Motor neuron (in vitro differentiated cells): ENCODE measurements at places on chromosomes 4 and X.

DNA sequence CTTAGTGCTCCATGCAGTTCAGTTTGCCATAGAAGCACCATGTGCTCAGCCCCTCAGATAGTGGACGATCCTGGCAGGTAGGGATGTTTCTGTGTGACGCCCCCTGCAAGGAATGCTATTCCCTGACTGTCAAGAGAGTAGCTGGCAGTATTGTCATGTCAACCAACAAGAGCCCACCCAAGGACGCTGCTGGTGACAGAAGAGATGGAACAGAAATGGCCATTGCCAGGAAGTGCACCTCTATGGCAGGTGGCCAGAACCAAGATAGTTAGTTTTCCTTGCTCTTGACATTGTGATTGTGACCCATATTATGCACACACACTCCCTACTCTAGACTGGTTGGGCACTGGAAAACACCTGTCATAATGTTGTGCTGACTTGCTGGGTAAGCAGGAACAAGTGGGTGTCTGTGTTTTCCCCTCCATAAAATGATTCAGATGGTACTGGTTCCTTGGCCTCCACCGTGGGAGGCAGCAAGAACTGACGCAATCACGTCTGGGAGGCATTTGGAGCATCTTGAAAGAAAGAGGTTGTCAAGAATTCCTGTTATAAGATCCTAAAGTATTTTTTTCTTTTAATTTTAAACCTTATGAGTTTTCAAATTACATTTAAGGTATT lies 507.9 kb downstream of the MID1IP1 start:
- ATAC-seq: no peak

- no peak for ATAC-seq
Observed at GRCh38 chrX:11890836-11891514, 132.9 kb downstream of the MSL3 start.

DNA sequence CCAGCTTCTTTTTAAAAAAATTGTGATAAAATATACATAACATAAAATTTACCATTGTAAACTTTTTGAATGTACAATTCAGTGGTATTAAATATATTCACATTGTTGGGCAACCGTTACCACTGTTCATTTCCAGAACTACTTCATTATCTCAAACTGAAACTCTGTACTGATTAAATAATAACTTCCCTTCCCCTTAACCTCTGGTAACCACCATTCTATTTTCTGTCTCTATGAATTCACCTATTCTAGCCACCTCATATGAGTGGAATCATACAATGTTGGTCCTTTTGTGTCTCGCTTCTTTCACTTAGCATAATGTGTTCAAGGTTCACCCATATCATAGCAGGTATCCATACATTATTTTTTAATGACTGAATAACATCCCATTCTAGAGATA lies 8.3 kb downstream of the GPR50 start:
- ATAC-seq: no peak

GRCh38 chr4:40555176-40555900 lies 74.3 kb downstream of the RBM47 start:
- no peak for ATAC-seq

DNA sequence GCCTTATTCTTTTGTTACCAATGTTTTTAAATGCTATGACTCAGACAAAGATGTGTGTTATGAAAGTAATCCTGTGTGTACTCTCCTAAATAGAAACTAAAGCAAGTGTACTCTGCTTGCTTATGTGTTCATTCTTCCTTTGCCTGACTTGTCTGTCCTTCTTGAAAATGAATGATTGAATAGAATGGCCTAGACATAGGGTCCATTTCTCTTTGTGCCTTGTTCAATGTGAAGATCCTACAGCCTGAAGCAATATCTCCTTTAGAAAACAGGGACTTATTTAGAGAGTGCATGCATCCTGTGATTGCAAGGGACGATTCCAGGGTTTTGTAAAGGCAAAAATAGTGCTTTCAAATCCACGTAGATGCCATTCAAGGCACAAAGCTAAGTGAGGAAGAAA lies 343.6 kb upstream of the TACR3 start:
- ATAC-seq: no peak

DNA sequence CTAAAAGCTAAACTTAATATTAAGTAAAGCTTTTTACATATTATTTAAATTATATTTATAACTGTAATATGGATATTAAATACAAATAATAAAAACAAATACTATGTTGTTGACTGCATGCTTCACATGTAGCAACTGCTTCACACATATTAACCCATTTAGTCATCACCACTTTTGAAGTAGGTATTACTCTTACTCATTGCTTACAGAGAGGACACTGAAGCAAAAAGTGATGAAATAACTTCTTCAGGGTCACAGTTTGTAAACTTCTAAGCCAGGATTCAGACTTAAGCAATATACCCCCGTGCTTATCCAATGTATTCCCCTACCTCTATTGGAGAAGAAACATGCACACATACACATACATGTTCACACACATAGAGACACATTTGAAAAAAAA lies 166.6 kb downstream of the DKK2 start:
- ATAC-seq: no peak

GRCh38 chr4:77432717-77433417 lies 172.8 kb upstream of the CXCL13 start:
- ATAC-seq: no peak

DNA sequence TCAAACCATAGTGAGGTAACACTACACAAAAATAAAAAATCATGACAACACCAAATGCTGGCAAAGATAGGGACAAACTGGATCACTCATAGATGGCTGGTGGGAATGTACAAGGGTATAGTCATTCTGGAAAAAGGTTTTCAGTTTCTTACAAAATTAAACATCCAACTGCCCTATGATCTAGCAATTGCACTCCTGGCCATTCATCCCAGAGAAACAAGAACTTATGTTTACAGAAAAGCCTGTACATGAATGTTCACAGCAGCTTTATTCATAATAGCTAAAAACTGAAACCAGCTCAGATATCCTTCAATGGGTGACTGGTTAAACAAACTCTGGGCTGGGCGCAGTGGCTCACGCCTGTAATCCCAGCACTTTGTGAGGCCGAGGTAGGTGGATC lies 43.3 kb downstream of the NYX start:
- ATAC-seq: no peak

- ATAC-seq: no peak
Observed at GRCh38 chrX:101785142-101785541, 125.5 kb upstream of the ARMCX2 start.

DNA sequence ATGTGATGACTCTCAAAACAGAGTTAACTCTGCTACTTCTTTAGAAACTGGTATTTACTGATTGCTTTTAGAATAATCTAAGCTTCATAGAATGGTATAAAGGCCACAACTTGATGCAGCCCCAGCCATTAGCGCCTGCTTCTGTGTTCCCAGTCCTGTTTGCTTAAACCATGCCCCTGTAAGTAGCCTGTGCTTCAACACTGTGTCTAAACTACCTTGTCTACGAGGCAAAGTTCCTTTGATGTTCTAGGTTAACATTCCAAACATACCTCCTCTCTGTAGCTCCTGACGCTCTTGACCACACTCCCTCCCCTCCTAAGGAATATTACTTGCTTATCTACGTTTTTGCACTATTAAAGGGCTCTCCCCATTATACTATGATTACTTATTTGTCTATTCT lies 352.5 kb upstream of the ADGRL3 start:
- no peak for ATAC-seq

DNA sequence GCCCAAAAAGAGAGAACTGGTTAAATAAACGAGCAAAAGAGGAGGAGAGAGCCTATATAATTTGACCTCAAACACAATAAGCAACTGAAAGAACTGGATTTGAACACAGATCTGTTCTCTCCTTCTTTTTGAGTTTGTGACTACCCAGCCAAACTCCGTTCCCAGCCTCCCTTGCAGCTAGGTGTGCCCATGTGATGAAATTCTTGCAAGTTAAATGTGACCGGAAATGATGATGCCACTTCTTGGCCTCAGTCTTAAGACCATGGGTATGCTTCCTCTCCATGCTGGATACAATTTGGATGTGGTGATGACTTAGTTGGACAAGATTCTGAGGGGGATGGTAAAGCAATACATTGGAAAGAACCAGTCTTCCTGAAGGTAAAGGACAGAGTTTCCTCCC lies 204.1 kb downstream of the PTTG2 start:
- no peak for ATAC-seq

DNA sequence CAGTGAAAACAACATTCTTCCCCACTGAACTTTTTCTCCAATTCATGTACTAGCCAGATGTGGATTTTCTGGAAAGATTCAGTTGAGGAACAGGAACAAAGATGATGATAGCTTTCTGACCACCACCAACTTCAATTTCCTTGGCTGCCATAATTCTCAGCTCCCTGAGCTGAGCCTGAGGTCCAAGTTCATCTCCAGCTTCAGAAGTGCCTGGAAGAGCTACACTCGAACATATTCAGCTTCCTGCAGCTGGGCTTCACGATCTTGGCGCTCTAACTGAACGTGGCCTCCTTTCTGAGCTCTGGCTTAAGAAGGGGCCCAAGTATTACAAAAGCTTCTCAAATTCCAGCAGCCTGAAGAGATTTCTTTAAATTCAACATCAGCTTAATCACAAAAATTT lies 83.9 kb downstream of the QDPR start:
- no peak for ATAC-seq

DNA sequence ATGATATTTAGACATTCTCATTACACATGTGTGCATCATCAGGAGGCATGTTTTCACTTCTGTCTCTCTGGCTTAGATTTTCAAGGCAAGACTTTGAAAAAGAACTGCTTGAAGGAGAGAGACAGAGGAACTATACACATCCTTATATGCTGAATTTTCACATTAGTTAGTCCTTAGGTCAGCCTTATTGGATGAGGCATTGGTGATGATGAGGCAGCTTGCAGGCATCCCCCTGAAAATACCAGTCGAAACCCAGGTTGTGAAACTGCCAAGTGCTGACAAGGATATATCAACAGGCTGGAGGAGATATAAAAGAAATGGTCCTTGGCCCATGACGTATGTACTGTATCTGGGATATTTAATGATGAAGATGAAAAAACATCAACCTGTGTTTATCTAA lies 297.2 kb upstream of the AADAT start:
- ATAC-seq: no peak

- ATAC-seq: no peak
Observed at GRCh38 chr4:177667687-177668086, 225.4 kb upstream of the AGA start.

DNA sequence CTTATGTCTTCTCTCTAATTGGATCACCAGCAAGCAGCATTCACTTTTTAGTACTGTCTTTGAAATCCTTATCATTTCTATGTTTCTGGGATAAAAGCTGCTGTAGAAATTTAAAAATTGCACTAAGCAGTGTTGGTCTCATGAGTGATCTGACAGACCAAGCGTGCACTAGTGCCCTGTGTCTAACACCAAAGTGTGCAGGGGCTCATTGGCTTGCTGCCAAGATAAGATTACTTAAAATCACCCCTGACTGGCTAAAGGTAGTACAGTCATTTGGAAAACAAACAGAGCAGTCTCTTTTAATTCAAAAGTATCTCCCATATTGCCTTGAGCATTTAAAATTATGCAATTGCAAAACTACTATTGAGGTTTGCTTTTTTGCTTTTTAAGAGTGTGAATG lies 304.6 kb downstream of the ARAP2 start:
- ATAC-seq: no peak

- ATAC-seq: no peak
Observed at GRCh38 chr4:174218127-174218790, 65.2 kb downstream of the FBXO8 start.

DNA sequence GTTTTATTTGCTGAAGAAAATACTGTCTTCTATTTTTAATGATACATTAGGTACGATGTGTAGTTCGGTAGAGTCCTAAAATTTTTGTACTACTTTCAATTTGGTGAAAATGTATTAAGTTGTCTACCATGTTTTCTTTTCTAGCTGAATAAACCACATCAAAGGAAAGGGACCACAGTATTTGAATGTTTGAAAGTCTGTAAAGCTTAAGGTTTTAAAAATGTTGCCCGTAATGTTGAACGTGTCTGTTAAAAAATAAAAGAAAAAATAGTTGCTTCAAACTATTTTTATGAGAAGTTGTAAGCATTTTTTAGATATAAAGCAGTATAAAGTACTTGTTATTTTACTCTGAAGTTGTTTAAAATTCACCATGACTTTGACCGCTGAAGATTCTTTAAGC lies 3.2 kb downstream of the CDKN2AIP start:
- no peak for ATAC-seq

DNA sequence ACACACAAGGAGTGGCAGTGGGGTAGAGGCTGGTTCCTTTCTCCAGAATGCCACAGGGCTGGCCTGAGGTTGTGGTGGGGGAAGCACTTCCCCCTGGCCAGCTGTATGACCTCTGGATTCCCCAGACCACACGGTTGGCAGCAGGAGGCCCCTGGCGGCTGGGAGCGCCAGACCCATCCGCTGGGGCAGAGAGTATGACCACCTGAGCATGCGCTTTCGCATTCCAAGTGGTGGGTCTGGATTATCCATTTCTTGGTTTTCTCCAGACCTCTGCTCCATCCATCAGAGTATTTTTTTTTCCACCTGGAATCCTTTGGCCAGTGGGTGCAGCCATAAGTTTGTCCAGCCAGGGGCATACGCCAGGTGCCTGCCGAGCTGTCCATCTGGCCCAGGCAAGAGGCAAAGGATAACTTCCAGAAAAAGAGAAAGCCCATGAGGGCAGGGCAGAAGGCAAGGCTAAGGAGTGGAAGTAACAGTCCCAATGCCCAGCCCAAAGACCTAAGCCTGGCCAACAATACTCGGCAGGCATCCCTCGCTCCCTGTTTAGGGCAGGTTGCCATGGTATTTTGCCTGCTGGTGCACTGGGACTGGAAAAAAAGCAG lies 39.3 kb downstream of the NHSL2 start:
- no peak for ATAC-seq

GRCh38 chr4:95093936-95094929 lies 336.5 kb downstream of the BMPR1B start:
- ATAC-seq: no peak

GRCh38 chr4:17788956-17789355 lies 7.5 kb upstream of the FAM184B start:
- no peak for ATAC-seq

DNA sequence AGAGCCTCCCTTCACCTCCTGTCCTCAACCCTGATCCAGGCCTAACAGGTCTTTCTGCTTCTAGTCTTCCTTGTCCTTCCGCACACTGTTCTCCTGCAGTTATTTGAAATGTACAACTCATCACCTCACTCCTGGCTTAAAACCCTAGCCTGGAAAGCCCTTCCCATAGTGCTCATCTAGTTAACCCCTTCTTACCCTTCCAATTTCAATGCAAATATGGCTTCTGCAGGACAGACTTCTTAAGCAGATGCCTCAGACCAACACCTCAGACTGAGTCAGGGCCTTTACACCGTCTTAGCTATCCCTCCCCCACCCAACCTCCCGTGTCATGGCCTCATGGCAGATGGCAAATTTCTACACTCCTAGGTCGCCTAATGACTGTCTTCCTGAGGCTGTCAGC lies 130.4 kb downstream of the BCOR start:
- ATAC-seq: no peak

DNA sequence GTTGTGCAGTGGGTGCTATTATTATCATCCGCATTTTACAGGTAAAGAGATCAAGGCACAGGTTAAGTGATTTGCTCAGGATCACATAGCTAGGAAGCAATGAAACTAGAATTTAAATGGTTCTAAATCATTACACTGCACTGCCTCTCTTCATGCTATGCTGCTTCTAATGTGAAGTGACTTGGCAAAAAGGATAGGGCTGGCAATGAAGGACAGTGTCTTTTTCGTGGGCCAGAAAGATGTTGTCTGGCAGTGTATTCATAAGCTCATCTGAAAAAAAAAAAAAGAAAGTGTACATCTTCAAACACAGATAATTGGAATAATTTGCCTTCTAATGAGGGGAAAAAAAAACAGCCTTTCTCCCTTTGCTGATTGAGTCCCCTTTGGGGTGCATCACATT lies 132.2 kb upstream of the FUNDC1 start:
- no peak for ATAC-seq
